ENCODE measurements at places on chromosomes 6 and 20. TPM values are rescaled to one million over a fixed set of nuclear protein-coding genes. Genes with fewer than 3 reads are reported as not detected.

OLIG3 gene
- not detected for total RNA-seq

PEX7 gene
- 9.6 TPM for total RNA-seq

CDC25B gene
- total RNA-seq, result 35.7 TPM

VSX1 gene
- not detected for total RNA-seq

MICB gene
- total RNA-seq, result 23.2 TPM

PRSS35 gene
- not detected for total RNA-seq

MYH7B gene
- 0.13 TPM for total RNA-seq

CLVS2 gene
- 0.13 TPM for total RNA-seq

CALHM4 gene
- total RNA-seq, result not detected

EMILIN3 gene
- total RNA-seq, result not detected

TSBP1 gene
- total RNA-seq, result not detected

ZNF334 gene
- total RNA-seq, result 0.24 TPM

ATP9A gene
- total RNA-seq, result 0.42 TPM

PRDM13 gene
- not detected for total RNA-seq

MAPK14 gene
- 37.2 TPM for total RNA-seq

RBPJL gene
- not detected for total RNA-seq

SMAP1 gene
- 19.6 TPM for total RNA-seq

EYA4 gene
- not detected for total RNA-seq

FAXC gene
- total RNA-seq, result not detected

ASXL1 gene
- total RNA-seq, result 63.5 TPM

GRIK2 gene
- total RNA-seq, result not detected

TRIM31 gene
- not detected for total RNA-seq

ID4 gene
- total RNA-seq, result 0.07 TPM

MOG gene
- total RNA-seq, result not detected

RSPO4 gene
- total RNA-seq, result 0.09 TPM

PRRT1 gene
- total RNA-seq, result 1.9 TPM

RAB44 gene
- total RNA-seq, result not detected

GRM1 gene
- total RNA-seq, result not detected

EYS gene
- 0.13 TPM for total RNA-seq

CAP2 gene
- not detected for total RNA-seq

Measured in K562 (cell line).